Osteocyte (in vitro differentiated cells): ENCODE measurements at places on chromosomes 6 and 20. TPM values are rescaled to one million over a fixed set of nuclear protein-coding genes. Genes with fewer than 3 reads are reported as not detected.

The ZNF334 gene
- 3.7 and 4.7 TPM in 2 replicates for total RNA-seq

The BNIP5 gene
- total RNA-seq, result not detected in 2 replicates

The JAG1 gene
- 246 and 254 TPM in 2 replicates for total RNA-seq

The DHX35 gene
- total RNA-seq, result 10.1 and 10.3 TPM in 2 replicates

The NHLRC1 gene
- total RNA-seq, result 1.0 and 1.5 TPM in 2 replicates

DNA sequence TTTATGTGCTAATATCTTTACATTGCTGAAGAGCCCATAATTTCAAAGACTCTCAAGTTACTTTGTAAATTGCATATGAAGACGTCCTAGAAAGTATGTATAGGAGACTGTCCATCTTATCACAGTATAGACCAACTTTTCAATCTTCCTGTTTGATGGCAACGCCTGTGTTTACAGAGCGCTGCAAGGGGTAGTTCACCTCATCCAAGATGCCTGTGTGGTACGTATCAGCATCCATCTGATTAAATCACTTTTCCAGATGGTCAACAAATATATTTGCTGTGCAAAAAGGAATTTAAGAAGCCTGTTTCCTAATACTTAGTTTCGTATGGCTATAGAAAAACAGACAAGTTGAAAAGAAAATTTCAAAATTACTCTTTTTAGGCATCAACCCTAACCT lies 17.9 kb upstream of the PDE10A start:
- H3K27me3 ChIP-seq, result no peaks in the 10 kb centered on the region
- no peak for DNase-seq
- no peaks in the 10 kb centered on the region for H3K36me3 ChIP-seq

DNA sequence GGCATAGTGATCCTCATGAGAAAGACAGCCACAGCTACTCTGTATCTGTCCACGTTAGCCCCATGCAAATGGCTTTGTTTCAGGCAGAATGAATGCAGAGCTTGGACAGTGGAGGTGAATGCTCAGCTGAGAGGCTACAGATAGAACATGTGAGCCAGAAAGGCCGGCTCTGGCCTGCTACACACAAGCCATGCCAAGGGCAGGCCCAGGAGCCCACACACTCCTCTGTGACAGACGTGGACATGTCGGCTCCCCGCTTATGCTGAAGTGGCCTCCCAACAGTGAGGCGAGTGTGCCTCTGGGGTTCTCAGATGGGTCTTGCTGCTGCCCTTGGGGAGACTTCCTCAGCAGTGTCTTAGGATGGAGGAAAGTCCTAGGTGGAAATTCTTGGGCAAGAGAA lies 159.6 kb downstream of the SYNDIG1 start:
- no peak overlapping the region for H3K27ac ChIP-seq
- H3K4me3 ChIP-seq, result no peak overlapping the region
- no peaks in the 10 kb centered on the region for H3K36me3 ChIP-seq
- peaks cover 3% of the 10 kb centered on the region for H3K27me3 ChIP-seq

DNA sequence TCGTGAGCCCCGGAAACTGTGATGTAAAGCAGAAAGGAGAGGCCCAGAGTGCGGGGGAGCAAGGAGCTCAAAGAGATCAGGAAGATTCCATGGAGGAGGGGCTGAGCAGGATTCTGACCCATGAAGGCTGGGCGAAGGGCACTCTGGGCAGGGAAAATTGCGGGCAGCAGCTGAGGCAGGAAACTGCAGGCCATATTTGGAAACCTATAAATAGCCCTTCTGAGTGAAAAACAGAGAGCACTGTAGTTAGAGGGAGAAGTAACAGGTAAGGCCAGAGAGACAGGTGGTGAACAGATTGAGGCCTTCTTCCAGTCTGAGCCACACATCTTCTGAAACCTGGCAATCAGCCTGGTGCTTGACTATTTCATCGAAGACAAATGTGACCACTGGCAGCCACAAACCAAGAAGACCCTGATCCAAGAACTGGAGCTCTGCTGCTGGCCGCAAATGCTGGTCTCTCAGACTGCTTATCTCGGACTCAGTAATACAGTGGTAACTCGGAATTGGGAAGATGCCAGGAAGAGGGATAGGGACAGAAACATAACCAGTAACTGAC lies 14.1 kb upstream of the BEND3 start:
- no peak for DNase-seq
- no peak overlapping the region for H3K27ac ChIP-seq
- no peaks in the 10 kb centered on the region for H3K27me3 ChIP-seq
- H3K4me1 ChIP-seq, result peaks cover 1% of the 10 kb centered on the region
- H3K36me3 ChIP-seq, result no peaks in the 10 kb centered on the region

- no peaks in the 10 kb centered on the region for H3K36me3 ChIP-seq
- H3K4me1 ChIP-seq, result peaks cover 19% of the 10 kb centered on the region
- no peak overlapping the region for H3K4me3 ChIP-seq
- H3K27me3 ChIP-seq, result no peaks in the 10 kb centered on the region
Observed at GRCh38 chr6:10203651-10204050, 211.2 kb downstream of the TFAP2A start.

DNA sequence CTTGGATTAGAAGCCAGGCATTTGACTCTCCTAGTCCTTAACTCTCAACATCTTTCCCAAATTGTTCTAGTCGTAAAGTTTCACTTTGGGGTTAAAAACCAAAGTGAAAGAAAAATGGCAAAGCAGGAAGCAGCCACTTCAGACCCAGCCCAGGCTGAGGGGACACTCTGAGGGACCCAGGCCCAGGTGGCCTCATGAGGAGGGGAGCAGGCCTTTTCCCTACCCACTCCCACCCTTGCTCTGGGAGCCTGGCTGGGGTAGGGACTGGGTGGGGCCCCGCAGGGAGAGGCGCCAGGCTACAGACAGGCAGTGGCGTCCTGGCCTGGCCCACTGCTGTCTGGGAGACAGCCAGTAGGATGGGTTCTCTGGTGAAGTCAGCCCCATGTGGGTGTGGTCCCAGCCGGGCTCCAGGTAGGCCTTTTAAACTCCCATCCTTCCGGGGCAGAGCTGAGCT lies 68.7 kb upstream of the MYL9 start:
- peaks cover 70% of the 10 kb centered on the region for H3K4me1 ChIP-seq
- no peaks in the 10 kb centered on the region for H3K36me3 ChIP-seq
- H3K27me3 ChIP-seq, result no peaks in the 10 kb centered on the region
- H3K27ac ChIP-seq, result peak overlapping the region; percentile 91

DNA sequence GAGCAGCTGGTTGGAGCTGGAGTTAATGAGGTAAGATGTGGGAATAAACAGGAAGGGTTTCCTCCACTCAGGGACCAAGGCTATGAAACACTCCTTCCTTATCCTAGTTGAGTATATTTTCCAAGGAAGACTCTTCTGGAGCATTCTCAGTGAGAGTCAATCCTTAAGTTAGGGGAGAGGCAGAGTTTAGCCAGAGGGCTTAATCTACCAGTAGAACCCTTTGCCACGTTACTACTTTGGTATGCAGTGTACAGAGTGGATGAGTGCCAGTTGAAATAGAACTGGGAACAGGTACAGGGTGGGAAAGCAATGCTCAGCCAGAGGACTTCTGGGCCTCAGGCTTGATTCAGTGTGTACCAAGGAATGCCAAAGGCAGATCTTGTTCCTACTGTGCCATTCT lies 114.3 kb downstream of the UBE3D start:
- H3K27ac ChIP-seq, result no peak overlapping the region
- no peak for DNase-seq
- H3K36me3 ChIP-seq, result peaks cover 18% of the 10 kb centered on the region
- no peak overlapping the region for H3K4me3 ChIP-seq
- H3K27me3 ChIP-seq, result no peaks in the 10 kb centered on the region
